ENCODE measurements at places on chromosomes 3 and 15.

DNA sequence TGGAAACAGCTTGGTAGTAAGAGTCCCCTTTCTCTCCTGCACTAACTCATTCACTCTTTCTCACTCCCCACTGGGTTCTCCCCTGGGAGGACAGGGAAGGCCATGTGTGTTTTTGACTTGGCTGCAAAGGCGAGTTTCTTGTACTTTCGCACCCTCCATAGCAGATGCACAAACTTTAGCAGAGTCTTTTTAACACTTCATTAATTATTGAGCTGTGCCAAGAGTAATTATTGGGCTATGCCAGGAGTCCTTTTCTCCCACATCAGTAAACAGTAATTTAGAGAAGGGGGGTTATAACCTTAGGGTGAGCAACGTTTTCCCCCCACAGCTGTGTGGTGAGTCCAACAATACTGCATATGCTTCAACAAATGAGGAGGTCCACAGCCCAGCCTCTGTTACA lies 224.4 kb upstream of the ATP11B start:
- no peak for DNase-seq

DNA sequence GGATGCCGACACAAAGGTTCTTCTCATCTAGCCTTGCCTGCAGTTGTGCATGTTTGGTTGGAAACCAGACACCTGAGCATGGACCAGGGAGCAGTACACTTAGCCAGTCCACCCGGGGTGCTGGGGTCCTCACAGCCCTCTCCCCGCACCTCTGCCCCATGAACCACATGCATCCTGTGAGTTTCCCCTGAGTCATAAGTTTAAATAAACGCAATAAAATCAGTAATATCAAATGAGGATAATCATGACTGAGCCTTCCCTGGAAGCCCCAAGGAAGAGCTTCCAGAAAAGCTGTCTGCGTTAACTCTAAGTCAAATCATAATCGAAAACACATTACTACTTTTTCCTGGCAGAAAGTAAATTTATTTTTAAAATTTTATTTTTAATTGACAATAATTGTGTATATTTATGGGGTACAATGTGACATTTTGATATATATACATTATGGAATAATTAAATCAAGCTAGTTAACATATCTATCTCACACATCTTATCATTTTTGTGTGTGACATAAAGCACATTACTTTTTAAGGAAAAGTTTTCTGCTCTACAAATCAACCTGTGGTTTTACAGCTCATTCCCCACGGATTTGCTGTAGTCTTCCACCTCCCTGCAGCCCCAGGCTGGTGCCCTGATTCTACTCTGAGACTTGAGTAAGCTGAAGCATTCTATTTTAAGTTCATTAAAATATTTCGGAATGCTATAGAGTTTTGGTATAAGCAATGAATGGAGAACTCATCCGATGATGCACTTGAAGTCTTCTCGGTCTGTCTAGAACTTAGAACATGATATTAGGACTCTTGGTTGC lies 166.0 kb upstream of the EIF1B start:
- no peak for DNase-seq

- no peak for DNase-seq
Measured at GRCh38 chr3:133271539-133271938, 128.3 kb upstream of the BFSP2 start.

DNA sequence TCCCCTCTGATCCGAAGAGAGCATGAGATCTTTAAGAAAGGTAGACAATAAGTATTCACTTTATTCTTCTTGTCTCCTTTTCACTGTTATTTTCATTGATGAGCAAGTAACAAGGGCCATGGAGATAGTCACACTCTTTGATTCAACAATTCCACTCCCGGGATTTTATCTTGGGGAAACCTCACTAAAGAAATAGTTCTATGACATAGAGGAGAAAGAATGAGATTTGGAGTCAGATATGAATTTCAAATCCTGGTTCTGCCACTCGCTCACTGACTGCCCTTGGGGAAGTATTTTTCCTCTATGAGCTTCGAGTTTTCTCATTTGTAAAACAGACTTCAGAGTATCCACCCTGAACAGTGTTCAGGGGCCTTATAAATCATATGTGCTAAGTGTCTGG lies 514.6 kb downstream of the NLGN1 start:
- DNase-seq = no peak

DNA sequence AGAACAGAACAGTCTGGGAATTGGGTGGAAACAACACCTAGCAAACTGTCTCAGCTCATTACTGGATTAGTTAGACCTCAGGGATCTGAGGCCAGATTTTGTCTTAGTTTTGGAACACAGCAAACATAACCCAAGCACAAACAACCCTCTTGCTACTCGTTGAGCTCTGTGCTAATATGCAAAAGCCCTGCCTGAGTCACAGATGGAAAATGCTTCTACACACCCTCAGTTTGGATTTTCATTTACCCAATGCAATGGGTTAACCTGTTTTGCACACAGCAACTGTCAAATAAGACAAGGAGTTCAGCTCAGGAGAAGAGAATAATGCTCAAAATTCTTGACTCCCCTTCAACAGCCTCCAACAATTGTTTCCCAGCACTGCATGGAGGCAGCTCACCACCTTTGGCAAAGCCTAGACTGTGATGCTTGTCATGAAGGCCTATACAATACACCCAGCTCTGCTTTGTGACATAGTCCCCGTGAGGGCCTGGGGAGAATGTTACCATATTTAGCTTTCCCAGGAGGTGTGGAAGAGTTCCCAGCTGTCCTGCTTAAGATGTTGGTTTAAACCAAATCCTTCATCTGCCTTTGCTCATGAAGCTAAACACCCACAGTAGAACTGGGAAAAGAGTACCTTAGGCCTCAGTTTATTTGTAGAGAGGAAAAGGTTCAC lies 68.9 kb upstream of the MNS1 start:
- no peak for DNase-seq

Data from hippocampal formation (tissue), 2 donors.